ENCODE measurements at places on chromosomes 7 and 10.

DNA sequence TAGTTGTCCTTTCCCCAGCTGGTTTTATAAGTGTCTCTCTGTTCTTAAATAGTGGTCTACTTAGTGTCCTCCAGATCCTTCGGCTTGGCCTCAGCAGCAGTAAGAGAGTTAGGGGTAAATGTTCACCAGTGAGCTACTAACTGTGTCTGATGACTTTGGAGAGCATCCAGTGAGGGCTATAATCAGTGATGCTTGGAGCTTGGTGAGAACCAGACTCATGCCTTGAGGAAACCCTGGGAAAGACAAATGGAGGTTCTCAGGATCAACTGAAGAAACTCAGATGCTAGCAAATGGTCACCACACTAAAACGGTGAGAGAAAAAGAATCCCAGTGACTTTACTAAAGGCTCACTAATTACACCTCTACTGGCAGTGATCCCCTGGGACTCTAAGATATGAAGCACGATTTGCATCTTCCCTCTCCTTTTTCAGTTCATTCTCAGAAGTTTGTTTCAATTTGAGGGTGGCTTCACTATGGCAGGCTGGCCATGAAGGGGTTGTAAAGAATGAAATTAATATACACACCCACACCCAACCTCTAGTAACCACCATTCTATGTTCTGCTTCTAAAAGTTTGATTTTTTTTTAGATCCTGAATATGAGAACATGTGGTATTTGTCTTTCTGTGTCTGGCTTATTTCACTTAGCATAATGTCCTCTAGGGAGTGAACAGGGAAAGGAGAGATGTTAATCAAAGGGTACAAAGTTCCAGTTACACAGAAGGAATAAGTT, 177.9 kb downstream of the PDE1C start:
- no peak for DNase-seq

- peak; percentile 11 for DNase-seq
Measured at GRCh38 chr7:4882169-4883032, 1.1 kb downstream of the RADIL start.

- no peak for DNase-seq
Measured at GRCh38 chr10:74500026-74500704, 326.2 kb upstream of the KAT6B start.

GRCh38 chr10:68367121-68367520, 34.4 kb upstream of the PBLD start:
- no peak for DNase-seq

DNA sequence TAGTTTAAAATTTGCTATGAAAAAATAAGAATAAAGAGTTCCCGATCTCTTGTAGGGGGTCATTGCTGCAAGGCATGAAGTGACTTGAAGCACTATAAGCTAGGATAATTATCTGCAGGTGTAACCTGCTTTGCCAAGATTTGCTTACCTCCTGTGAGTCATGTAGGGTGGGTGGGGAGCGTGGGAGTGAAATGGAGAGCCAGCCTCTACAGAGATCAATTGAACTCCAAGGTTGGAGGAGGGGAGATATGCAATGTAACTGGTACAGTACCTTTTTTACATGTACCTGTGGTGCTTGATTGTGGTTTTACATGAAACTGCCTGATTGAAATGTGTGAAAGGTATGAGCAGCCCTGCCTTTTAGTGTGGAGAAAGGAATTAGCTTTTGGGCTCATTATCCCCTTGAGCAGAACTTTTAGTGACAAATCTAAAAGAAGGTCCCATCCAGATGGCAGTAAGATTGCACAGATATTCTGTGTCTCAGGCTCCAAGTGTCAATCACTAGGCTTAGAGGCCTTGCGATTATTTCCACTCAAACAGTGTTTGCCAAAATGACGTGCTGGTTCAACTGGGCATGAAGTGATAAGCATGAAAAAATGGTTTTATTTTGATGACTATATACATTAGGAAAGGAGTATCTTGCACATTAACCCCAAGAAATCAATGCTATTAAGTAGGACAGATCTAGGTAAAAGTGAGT, 138.6 kb upstream of the GRB10 start:
- no peak for DNase-seq

- peak; percentile 27 for DNase-seq
Measured at GRCh38 chr7:25846722-25847121, 305.3 kb upstream of the NFE2L3 start.

DNA sequence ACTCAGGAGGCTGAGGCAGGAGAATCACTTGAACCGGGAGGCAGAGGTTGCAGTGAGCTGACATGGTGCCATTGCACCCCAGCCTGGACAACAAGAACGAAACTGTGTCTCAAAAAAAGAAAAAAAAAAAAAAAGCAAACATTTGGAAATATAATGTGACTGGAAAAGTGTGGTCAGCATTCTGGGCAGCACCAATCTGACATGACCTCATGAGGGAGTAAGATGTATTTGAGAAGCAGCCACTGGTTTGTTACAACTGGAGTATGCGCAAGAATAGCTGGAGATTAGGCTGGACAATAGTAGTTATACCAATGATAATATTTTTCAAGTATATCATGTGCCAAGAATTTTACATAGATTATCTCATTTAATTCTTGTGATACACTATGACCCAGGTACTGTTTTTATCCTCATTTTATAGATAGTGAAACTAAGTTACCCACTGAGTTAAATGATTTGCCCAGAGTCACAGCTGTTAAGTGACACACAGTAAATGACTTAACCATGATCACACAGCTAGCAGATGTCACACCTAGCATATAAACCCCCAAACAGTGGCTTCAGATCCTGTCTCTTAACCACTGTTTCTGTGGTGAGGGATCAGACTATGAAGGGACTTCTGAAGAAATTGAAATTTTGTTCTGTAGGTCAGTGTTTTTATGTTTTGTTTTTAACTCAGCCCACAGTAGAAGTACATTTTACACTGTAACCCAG, 11.1 kb downstream of the MCU start:
- no peak for DNase-seq

DNA sequence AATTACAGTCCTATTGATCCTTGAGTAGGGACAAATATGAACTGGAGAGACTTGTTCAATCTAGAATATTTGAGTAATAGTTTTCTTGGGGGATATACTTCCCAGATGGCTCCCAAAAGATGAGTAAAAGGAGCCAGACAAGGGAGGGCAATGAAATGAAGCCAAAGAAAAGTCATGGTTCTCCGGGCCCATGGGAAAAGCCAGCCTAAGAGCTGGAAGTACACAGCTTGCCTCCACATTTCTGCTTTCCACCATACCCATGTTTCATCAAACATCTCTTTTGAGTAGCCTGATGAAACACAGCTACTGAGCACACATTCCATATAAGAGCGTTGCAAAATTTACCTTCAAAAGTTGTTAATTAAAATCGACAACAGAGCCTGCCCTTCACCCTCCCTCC, 535.0 kb upstream of the FZD8 start:
- no peak for DNase-seq

DNA sequence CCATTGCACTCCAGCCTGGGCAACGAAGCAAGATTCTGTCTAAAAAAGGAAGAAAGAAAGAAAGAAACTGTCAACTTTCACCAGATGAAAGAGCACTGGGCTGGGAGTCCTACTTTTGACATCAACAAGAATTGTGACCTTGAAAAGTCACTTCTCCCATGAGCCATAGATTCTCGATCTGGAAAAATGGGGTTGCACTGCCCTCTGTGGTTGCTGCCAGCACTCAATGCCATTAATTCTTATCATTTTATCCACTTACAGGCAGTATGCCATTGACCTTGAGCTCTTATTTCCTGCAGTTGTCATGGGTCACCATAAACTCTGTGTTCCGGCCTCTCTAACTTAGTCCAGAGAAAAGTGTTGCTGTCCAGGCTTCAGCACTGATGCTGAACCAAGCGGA, 137.2 kb downstream of the NOC3L start:
- DNase-seq = no peak

DNA sequence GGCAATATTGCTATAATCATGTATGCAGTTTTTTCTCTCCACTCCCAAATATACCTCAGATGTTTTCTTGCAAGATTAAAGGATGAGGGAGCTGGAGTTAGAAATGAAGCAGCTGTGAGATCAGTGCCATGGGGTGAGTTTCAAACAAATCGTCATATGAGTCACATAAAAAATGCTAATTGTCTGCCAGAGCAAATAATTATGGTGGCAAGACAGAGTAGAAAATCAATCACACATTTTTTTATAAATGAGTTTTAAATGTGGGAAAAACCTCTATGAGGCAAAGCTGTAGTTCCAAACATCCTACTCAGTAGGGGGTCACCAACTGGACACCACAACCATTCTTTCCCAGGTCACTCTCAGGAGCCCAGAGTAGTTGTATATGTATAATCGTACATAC, 55.3 kb downstream of the CH25H start:
- DNase-seq = no peak
